SK-N-MC (cell line): ENCODE measurements at places on chromosomes 1 and 21.

DNA sequence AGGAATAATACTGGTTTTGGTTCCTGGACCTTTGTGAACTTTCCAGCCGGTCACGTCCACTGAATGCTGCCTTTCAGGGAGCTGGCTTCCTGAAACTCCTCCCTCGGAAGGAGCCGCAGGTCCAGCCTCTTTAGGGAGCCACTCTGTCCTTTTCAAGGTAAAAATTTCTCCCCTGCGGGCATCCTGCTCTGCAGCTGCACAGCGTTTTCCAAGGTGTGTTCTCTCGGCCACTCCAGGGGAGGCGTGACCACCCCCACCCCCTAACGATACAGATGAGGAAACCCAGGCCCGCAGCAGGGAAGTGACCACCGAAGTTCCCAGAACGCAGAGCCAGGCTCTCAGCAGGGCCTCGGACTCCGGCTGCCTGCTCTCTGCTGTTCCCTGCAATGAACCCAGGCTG is 21.5 kb downstream of the PADI2 start:
- no peak for DNase-seq

DNA sequence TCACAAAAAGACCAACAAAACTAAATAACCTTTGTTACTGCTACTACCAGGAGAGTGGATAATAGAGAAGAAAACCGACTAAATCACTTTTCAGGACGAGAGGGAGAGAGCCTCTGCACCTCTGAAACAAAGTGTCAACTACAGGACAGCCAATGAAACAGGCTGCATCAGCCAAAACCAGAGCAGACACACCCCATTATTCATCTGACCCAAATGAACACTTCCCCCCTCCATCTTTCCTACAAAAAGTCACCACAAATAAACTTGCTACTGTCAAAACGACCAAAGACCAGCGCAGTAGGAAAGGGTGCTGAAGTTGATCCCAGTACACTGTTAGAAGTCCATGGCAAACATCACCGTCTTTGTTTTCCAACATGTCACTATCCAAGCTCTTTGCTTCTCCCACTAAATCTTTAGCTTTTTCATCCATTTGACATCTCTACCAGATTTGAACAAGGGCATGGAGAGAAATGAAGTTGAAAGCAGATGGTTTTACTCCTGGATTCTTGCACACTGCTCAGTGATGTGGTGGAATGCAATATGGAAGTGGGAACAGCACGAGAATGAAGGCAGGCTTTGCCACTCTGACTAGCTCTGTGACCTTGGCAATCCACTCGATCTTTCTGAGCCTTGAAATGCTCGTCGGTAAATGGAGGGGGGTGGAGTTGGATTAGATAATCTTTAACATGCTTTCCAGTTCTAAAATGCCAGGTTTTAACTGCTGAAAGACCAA is 20.5 kb downstream of the DSTYK start:
- DNase-seq: no peak

GRCh38 chr1:34426325-34426896 is 249.7 kb downstream of the C1orf94 start:
- no peak for DNase-seq

- no peak for DNase-seq
Observed at GRCh38 chr1:108049178-108049819, 84.3 kb upstream of the VAV3 start.

DNA sequence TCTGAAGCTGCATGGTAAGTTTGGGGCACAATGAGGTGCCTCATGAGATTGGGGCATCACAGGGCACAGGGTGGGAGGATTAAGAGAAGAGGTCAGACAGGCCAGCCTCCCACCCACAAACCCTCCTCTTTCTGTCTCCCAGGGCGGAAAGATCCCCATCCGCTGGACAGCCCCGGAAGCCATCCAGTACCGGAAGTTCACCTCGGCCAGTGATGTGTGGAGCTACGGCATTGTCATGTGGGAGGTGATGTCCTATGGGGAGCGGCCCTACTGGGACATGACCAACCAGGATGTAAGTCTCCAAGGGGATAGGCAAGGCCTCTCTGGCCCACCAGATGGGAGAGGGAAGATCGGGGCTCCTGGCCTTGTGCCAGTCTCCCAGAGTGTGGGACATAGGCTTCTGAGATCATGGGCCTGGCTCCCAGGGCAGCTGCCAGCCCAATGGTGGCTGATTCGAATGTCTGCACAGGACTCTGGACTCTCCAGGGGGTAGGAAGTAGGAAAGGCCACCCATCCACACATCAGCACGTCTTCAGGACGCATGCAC is 63.7 kb downstream of the LACTBL1 start:
- no peak for DNase-seq

DNA sequence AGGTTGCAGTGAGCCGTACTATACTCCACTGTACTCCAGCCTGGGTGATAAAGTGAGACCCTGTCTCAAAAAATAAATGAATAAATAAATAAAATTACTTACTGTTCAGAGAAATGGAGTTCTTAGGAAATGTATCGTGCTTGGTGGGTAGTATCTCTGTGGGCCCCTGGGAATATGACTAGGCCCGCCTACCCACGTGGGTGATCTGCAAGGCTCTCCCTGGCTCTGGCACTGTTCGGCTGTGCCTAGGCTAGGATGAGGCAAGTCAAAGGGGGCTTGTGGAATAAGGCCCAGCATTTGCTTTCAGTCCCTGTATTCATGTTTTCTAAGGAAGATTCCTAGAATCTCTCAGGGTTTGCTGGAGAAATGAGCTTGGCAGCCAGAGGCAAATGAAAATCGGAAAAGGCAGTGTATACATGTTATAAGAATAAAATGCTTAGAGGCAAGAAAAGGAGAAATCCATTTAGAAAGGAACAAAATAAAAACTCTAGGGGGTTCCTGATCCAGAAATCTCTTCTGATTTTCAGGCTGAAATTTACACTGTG is 4.5 kb upstream of the CSRP1 start:
- DNase-seq: no peak

GRCh38 chr1:184563308-184563707 is 176.5 kb downstream of the C1orf21 start:
- DNase-seq: no peak

DNA sequence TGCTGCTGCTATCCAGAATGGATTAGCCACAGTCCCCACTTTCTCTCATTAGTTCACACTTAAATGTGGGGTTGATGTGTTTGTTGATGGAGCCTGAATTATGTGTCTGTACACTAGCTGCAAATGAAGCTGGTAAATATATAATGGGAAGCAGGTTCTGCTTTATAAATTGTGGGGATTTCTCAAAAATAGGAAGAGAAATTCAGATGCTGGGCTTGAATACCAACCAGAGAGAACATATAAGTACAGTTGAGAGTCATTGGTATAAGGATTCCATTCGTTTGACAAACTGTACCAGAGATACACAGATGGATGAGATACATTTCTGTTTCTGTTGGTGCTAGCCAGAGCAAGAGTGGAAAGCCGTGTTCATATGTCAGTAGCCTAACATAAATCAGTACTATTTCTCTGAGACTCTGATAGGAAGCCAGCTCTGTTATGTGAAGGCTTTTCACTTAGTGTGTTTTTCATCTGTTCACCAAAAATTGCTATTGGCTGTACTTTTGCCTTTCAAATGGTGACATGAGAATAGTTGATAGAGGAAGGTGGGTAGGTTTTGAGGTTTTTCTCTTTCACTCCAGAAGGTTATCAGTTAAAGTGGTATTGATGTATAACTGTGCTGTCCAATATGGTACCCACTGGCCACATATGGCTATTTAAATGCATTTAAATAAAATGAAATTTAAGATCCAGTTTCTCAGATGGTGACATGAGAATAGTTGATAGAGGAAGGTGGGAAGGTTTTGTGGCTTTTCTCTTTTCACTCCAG is 15.6 kb downstream of the SMG7 start:
- DNase-seq: no peak

DNA sequence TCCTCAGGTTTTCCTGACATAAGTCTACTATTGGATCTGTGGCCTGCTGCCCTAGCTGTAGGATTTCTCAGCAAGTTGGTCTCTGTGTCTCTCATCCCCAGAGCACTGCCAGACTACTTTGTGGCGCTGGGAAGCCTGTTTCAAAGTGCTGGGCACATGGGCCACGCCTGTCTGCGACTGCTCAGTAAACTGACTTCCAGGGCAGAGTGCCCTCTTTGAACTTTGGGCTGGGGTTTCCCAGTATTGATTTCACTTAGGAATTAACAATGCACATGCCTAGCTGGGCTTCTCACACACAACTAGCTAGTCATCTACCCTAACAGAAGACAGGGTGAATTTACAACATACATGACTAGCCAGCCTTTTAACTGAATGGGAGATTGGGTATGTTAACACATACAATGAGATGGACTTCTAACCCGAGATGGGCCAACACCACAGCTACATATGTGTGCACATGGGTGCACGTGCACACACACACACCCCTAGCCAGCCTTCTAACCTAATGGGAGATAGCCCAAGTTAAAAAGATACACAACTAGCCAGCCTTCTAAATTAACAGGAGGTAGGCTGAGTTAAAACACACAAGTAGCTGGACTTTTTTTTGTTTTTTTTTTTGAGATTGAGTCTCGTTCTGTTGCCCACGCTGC is 6.9 kb upstream of the TRIM17 start:
- DNase-seq: no peak

GRCh38 chr1:245074898-245075297 is 79.9 kb upstream of the KIF26B start:
- no peak for DNase-seq

GRCh38 chr1:55402142-55402541 is 187.0 kb upstream of the USP24 start:
- no peak for DNase-seq

DNA sequence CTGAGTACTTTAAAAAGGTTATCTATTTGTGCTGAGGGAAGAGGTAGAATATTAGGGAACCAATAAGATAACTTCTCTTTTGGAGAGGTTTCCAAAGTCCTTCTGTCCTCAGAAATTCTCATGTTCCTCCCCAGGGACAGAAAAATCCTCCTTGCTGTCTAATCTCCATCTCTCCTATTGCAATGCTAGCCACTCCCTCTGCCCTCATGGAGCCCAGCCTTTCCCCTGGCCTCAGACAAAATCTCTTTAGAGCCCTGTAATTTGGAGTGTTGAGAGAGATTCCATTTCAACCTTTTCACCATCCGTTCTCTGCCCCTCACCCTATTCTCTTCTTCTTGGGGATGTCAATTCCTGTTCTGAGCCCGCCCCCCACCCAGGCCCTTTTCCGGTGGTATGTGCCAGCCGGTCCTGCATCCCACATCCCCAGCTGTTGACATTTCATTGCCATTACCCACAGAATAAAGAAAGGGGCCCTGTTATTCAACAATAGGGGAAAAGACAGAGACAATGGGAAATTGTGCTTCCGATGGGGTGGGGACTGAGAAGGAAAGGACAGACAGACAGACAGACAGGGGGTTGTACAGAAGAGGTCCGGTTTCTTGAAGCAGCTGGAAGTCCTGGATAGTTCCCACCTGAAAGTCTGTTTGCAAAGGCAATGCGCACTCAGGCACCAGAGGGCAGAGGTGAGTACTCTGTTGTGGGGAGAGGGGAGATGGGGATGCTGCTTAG is at the start of gene HAPLN2:
Gene HAPLN2, plus strand, starts transcription at position 563 of the 729 bp plus-strand sequence. CDS start 4,076 bp downstream, outside the sequence.
- no peak for DNase-seq

- no peak for DNase-seq
Observed at GRCh38 chr1:20837554-20838192, 50.6 kb upstream of the HP1BP3 start.

GRCh38 chr1:218312509-218312908 is 27.4 kb downstream of the RRP15 start:
- no peak for DNase-seq

DNA sequence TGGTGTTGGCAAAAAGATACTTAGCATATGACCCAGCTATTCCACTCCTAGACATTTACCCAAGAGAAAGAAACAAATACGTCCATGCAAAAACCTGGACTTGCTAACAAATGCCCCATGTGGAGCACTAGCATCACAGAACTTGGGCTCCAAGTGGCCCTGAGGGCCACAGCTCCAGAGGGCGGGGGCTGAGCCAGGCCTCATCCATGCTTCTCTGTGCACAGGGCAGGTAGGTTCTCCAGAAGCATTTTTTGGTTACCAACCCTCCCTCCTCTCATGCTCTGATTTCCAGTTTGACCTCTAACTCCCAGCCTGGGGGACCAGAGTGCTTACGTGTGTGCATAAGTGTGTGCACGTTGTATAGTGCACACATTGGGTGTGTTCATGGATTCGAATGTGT is 2.0 kb downstream of the KRTAP12-2 start:
- DNase-seq: no peak

DNA sequence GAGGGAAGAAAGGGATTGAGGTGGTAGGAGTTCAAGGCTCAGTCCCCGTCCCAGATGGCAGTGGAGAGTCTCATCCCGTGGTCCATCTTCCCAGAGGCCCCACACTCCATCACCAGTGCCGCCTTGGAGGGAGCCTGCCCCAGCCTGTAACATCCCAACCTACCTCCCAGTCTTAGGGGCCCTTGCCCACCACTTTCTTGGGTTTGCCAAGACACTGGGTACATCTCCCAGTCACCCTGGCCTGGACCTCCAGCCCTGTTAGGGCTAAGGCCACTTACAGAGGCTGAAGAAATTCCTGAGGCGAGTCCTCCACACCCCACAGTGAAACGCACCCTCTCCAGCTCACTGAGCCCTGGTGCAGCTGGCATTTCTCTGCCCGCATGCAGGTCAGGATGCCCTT is 3.3 kb downstream of the TMEM200B start:
- DNase-seq: no peak

GRCh38 chr1:29879217-29879616 is 642.9 kb downstream of the PTPRU start:
- no peak for DNase-seq

DNA sequence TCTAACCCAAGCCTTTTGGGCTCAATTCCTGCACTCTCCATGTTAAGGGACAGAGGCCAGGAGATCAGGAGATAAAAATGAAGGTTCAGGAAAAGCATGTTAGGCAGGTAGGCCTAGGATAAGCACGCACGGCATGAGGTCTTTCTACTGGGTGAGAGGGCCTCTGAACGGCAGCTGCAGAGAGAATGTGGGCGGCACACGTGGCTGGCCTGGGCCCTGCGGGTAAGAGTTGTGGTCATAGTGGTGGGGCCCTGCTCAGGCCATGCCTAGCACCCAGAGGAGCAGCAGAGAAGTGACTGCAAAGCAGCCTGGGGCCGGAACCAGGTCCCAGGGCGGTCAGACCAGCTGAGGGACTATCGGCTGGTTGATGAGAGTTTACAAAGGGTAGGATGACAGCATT is 7.5 kb upstream of the FOXO6 start:
- no peak for DNase-seq

- DNase-seq: no peak
Observed at GRCh38 chr1:77511440-77511840, 171.0 kb downstream of the ZZZ3 start.

GRCh38 chr21:45048026-45048698 is 26.2 kb upstream of the ADARB1 start:
- DNase-seq: no peak
